Hematopoietic multipotent progenitor cell treated with erythropoietin and hydrocortisone succinate and interleukin-3 and kit ligand, for 6 days (in vitro differentiated cells): ENCODE measurements at places on chromosomes 5 and 9.

GRCh38 chr5:142433526-142434321 is 108.9 kb upstream of the SPRY4 start:
- no peak for DNase-seq

DNA sequence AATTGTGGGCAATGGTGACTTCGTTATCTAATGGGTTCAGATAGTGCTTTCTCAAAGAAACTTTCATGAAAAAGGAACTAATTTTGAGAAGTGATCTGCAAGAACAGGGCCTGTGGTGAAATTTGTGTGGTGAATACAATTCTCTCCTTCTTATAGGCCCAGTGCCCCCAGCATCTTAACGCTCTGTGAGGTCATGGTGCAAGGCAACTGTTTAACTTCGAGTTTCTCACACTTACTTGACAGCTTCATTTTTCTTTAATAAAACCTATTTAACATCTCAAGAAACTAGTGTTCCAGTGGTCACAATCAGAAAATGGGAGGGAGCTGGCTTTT is 69.2 kb downstream of the FAM114A2 start:
- peak; percentile 79 for DNase-seq

DNA sequence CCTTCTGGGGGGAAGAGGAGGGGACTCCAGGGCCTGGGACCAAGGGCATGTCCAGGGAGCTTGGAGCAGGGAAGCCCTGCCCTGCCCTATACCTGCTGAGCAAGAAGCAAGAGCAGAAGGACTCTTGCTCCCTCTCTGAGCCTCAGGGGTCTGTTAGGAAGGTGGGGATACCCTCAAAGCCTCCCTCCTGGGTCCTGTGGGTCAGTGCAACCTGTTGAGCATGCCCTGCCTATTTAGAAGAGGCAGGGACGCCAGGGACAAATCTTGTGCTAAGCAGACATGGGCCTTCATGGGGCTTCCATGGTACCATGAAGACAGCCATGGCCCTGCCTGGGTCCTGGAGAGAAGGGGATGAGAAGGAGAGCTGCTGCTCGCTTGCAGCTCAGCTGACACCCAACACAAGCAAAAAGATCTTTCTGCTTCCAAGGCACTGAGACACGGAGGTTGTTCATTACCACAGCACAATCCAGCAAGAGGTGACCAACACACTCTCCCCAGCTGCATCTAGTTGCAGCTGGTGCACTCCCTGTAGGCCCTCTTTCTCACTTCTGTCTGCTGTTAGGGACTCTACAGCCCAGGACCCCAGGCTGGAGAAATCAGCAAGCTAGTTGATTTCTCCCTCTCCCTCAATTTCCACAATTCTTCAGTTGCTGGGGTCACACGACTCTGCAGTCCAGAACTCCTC is 39.3 kb downstream of the C9orf50 start:
- no peak for DNase-seq

GRCh38 chr5:177368869-177369644 is 11.3 kb downstream of the RGS14 start:
- peak; percentile 76 for DNase-seq

GRCh38 chr9:133445293-133445969 is 14.3 kb upstream of the CACFD1 start:
- DNase-seq = no peak

DNA sequence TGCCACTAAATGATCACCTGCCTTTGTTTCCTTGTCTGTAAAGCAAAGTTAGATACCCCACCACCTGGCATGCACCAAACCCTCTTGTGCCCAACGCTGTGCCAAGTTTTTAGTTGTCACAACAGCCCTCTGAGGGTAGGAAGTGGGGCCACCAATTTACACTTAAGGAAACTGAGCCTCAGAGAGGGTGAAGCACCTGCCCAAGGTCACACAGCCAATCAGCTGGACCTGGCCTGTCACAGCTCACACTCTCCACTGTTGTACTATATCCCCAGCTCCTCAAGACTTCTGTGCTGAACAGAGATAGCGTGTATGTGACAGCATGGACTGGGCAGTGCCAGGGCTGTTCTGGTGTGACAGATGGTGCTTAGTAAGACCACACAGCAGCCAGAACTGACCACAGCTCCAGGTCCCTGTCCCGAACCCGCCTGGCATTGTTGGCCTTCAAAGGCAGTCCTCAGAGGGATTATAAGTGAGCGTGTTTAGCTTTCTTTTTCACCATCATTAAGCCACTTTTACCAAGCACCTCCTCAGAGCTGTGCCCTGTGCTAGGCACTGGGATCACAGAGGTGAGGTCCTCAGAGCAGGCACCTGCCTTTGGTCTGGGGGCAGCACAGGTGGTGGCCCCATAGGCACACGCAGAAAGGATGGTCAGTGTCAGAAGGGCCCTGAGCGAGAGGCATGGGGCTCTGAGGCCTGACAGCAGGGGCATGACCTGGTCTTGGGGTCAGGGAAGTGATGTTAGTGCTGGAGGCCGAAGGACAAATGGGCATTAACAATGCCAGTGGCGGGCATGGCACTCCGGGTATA is 71.1 kb downstream of the COL27A1 start:
- no peak for DNase-seq

- no peak for DNase-seq
Observed at GRCh38 chr9:125754096-125754495, 6.9 kb downstream of the PBX3 start.

DNA sequence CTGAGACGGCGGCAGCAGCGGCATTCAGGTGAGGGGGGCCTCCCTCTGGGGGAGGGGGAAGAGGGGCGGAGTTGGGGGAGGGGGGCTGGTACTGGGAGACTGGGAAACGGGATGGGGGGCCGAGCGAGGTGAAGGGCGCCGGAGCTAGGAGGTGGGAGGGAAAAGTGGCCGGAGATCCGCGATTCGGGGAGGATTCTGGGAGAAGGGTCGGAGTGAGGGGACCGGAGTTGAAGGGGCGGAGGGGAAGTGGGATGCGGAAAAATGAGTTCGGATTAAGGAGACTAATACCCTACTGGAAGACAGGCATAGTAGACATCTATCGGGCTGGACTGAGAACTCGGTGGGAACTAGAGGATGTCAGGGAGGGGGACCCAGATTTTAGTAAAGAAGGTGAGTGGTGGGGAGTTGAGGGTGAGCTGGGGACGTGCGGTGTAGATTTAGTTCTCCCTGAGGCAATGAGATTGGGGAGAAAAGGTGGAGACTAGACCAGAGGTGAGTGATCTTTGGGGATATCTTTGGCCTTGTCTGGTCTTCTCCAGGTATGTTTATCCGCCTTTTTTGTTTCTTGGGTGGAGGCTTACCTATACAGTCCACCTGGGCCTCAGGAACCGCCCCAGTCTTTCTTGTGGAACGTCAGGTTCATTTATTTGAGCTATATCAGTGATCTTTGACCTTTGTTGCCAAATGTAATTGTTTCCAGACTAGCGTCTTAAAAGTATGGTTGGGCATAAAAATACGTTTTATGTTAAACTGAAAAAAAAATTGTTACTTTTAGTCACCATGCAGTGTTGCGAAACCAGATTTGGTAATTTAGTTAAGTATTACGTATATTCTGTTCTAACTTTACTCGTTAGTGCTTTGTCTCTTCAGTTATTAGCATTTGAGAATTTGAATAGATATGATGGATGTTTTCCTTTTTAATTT is 632 bp downstream of the UBAP1 start:
- peak; percentile 55 for DNase-seq

DNA sequence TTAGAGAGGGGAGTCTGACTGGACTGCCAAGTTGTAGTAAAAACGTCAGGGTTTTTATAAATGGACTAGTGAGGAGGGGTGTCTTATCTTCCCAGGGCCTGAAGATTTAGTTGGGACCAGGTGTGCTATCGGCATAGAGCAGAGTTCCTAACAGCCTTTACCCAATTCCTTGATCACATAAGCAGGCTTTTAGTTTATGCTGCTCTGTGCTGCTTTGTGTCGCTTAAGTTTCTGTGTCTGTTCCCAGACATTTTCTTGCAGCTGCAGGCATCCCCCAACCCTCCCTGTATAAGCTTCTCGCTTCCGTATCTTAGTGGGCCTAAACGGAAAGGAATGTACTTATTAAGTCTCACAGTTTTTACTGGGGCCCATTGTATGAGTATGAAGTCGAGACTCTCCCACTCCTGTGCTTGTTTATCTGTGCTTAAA is 2.6 kb upstream of the SMC5 start:
- no peak for DNase-seq

GRCh38 chr5:856531-857425 is 6.0 kb upstream of the ZDHHC11 start:
- no peak for DNase-seq

GRCh38 chr5:143629871-143630659 is 181.9 kb upstream of the HMHB1 start:
- DNase-seq = no peak

DNA sequence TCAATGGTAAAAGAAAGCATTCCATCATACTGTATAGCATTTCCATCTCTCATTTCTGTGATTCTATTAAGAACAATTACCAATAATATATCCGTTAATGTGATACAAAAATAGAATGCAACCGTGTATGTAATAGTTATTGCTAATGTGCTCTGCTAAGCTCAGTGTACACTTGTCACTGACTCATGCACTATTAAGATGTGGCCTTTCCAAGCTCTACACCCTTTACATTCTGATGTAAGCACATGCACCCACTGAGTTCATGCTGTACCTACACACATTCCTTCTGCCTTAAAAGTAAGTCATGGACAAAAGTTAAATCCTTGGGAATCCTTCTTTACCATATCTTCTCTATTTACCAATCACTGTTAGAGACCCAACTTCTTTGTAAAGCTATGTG is 319.1 kb downstream of the ZSWIM6 start:
- no peak for DNase-seq

GRCh38 chr5:41143131-41143901 is 70.0 kb downstream of the C6 start:
- DNase-seq = no peak

DNA sequence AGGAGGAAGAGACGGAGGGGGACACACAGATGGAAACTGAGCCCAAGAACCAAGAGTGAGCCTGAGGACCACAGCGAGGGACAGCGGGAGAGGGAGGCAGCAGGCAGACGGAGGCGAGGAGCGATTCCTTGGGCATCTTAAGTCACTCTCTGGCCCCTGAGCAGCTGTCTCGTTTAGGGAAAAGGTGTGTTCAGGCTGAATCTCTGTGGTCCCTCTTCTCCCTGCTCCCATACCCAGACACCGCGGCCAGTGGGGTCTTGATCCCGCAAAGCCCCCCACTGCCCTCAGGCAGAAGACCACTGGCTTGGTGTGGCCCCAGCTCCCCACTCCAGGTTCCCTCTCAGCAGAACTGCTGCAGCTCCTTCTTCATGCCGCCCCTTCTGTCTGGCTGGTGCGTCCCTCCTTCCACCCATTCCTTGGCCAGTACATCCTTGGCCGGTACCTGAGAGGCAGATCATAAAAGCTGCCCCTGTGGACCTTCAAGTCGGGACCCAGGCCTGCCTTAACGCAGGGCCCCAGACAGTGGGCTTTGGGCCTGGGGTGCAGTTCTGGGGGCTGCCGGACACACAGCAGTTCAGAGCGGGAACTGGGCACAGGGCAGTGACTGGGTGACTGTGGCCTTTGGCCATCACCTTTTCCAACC is 5.8 kb upstream of the RALGDS start:
- DNase-seq = no peak

GRCh38 chr5:14351086-14351661 is 208.0 kb downstream of the TRIO start:
- peak; percentile 7 for DNase-seq

DNA sequence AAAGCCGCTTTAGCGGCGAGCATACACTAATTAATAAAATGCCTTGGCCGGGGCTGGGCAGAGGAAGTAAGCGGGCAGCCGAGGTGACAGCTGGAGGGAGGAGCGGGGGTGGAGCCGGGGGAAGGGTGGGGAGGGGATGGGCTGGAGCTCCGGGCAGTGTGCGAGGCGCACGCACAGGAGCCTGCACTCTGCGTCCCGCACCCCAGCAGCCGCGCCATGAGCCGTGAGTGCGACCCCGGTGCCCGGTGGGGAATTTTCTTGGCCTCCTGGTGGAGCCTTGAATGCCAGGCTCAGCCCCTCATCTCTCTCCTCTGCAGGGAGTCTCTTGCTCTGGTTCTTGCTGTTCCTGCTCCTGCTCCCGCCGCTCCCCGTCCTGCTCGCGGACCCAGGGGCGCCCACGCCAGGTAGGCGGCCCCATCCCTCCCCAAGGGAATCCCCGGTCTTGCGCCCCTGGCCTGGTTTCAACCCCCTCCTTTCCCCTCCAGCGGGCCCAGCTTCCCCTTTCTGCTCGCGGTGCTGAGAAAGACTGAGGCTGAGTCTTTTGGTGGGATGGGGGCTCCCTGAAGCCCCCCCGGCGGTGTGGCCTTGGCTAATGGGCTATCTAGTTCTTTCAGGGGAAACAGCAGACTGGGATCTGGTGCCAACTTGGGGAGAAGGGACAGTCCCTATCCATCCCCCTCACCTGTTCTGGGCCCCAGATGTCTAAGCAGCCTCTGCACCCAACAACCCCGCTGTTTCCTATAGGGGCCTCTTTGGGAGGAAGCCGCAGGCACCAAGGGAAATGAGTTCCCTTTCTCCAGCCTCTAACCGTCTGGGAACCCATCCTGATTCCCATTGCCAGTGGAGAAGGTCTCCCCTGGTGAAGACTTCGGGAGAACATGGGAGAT is at the start of gene PTGS1:
TSS of gene PTGS1 (plus strand) at position 156 of the 887 bp plus-strand sequence. CDS start at position 217, 61 bp downstream.
- DNase-seq = peak; percentile 88

GRCh38 chr9:84781931-84782866 is 112.7 kb downstream of the NTRK2 start:
- peak; percentile 1 for DNase-seq

GRCh38 chr9:6921315-6921714 is 163.5 kb downstream of the KDM4C start:
- no peak for DNase-seq

- peak; percentile 73 for DNase-seq
Observed at GRCh38 chr5:50962934-50963872, 296.8 kb downstream of the PARP8 start.

GRCh38 chr9:120693700-120694008 is 20.6 kb downstream of the MEGF9 start:
- DNase-seq = no peak

- no peak for DNase-seq
Observed at GRCh38 chr9:37290366-37290939, 132.0 kb upstream of the GRHPR start.

DNA sequence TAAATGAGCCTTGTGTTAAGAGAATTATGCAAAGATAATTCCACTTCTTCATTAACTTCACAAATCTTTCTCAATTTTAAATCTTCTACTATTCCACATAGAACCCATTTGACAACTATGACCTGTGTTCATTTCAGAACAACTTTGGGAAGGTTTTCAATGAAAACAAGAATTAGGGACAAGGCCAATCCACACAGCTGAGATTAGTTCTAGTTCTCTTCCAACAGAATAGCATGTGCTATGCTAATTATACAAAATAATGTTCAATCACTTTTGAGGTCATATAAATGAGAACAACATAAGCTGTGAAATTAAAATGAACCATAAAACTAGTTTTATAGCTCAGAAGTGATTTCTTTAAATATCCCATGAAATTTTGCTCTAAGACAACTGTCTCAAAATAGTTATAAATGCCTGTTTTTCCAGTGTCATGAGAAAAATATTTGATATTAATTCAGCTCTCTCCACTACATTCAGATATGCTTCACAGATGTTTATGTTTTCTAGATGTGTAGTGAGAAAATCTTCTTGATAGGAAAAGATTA is 7.2 kb upstream of the LHFPL2 start:
- no peak for DNase-seq

- peak; percentile 60 for DNase-seq
Observed at GRCh38 chr5:181203093-181203711, 1.8 kb downstream of the TRIM7 start.

- no peak for DNase-seq
Observed at GRCh38 chr5:71925608-71926091, 181.6 kb upstream of the MAP1B start.

- peak; percentile 78 for DNase-seq
Observed at GRCh38 chr5:124343451-124343867, 403.0 kb downstream of the ZNF608 start.

GRCh38 chr5:73674669-73675004 is 48.6 kb downstream of the ARHGEF28 start:
- no peak for DNase-seq

GRCh38 chr5:135460246-135461033 is 8.3 kb upstream of the TIFAB start:
- DNase-seq = no peak
